ENCODE measurements at places on chromosomes 3 and 15.
A peak's percentile ranks its signal among the peaks of the same experiment; 100 is the strongest.

- DNase-seq = no peak
Measured at GRCh38 chr3:24533561-24534193, 39.0 kb upstream of the THRB start.

DNA sequence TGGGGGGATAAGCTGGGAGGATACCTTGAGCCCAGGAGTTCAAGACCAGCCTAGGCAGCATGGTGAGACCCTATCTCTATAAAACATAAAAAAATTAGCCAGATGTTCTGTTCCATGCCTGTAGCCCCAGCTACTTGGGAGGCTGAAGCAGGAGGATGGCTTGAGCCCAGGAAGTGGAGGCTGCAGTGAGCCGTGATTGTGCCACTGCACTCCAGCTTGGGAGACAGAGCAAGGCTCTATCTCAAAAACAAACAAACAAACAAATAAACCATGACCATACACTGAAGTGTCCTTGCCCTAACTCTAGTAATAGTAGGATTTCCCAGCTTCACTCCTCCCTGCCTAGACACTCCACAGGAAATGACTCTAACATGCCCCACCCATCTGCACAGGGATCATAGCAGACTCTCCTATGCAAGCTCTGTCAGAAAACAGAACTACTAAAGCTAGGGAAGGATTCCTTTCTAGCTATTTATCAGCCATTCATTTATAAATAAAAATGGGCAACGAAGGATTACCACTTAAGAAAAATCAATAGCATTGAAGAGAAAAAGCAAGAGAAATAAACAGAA, 4.6 kb downstream of the ERICH6 start:
- no peak for DNase-seq

DNA sequence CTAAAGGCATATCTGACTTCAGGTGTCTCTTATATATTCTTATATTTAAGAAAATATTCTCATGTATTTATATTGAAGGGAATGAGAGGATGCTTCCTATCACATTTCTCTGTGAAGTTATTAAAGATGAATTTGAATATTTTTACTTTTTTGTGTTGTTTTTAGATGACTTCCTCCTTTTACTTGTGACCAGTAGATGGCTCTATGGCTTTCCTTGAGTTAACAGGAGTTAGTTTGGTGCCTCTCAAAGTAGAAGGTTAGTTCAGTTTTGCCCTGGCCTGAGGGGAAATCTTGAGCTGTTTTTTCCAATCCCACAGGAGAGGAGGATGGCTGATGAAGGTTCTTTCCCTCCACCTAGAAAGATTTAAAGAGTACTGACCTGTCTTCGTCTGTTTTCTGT, 80.7 kb downstream of the SQOR start:
- no peak for DNase-seq

GRCh38 chr3:150898046-150898754, 7.0 kb downstream of the MINDY4B start:
- DNase-seq = no peak

DNA sequence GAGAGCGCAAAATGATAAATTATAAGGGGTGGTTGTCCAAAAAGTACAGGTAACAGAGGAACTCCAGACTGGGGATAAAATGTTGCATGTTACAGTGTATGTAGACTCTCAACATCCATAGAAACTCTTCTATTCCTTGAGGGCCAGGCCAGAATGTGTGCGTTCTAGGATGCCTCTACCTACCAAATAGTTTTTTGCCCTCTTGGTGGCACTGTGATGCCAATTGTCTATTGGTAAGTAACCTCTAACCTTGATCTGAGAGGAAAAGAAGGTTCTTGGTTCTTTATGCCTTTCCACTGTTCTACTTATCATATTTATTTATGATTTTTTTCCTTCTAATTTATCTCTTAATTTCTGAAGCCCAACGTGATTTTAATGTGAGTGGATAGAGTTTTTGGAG, 424.6 kb downstream of the GRM7 start:
- no peak for DNase-seq

DNA sequence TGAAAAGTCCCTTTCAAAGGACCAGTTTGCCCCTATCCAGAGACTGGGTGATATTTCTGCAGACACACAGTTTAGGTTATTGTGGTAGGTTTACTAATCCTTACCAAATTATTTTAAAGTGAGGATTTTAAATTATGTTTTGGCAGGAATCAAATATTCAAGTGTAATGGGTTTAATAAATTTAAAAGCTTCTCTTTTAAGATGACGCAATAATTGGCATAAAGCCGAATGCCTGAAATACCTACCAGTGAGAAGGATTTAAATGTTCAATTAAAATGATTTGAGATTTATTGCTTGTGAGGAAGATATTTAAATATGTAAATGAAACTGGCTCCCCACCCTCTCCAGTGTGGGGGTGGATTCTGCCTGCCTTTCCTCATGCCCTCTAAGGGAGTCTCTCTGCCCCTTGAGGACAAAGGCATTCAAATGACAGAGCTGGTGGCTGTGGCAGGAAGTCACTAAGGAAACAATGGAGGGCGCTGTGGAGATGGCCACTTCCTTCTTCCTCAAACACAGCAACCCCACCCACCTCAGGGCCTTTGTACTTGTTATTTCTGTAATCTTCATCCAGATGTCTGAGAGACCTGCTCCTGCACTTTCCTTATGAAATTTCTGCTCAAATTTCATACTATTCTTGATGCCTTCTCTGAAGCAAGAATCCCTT, 131.7 kb downstream of the TNIK start:
- peak; percentile 3 for DNase-seq

- no peak for DNase-seq
Measured at GRCh38 chr3:38019658-38020341, 9.6 kb downstream of the PLCD1 start.
